ENCODE measurements at places on chromosomes 1 and 21. TPM values are rescaled to one million over a fixed set of nuclear protein-coding genes. Genes with fewer than 3 reads are reported as not detected.

The GNAT2 gene
- not detected for total RNA-seq

GRCh38 chr1:31856140-31856539, 40.3 kb upstream of the SPOCD1 start:
- DNase-seq: no peak

The ARMH1 gene
- 2.2 TPM for total RNA-seq

DNA sequence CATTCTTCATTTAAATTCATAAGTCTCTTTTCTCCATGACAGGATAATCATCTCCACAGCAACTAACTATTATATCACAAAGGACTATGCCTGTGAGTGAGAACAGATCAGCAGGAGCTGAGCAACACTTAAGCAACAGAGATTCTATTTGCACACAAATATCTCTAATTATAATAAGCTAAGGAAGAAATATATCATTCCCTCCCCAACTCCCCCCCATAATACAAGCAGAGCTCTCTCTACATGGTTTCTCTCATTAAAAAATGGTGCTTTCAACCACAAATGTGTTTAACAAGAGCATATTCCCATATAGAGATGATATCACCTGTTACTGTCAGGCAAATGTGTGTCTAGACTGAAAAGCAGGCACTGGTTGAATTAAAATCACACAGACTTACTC, 34.5 kb upstream of the NIBAN1 start:
- no peak for DNase-seq

DNA sequence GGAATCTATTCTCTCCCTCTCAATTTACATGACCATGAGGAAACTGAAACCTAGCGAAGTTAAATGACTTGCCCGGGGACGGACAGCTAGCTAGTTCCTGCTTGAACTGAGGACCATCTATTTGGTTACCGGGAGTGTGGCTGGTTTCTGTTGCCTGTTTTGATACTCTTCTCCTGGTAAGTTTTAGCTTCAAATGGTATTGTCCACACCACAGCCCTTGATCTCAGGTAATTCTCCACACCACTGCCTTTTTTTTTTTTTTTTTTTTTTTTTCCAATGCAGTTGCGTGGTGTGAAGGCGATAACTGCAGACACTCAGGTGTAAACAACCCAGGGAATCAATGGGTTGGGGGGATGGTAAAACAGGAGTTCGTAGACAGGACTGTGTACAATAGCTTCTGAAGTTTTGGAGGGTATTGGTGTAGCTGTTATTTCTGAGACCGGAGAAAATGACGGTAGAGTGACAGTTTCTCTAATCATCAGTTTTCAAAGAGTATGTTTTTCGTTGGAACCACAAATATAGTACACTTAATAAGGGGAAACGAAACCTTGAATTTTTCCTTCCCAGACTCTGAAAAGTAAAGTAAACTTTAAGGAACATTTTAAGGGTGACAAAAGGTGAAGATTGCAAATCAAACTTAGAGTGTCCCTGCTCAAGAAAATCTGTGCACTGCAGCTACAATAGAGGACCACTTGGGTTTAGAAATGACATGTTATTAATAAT, 125.3 kb upstream of the CACYBP start:
- DNase-seq: no peak

The TMPRSS3 gene
- not detected for total RNA-seq

The PRELP gene
- total RNA-seq: not detected

All from G401 (cell line).